NCI-H2081 (cell line): ENCODE measurements at places on chromosomes 4 and X.

DNA sequence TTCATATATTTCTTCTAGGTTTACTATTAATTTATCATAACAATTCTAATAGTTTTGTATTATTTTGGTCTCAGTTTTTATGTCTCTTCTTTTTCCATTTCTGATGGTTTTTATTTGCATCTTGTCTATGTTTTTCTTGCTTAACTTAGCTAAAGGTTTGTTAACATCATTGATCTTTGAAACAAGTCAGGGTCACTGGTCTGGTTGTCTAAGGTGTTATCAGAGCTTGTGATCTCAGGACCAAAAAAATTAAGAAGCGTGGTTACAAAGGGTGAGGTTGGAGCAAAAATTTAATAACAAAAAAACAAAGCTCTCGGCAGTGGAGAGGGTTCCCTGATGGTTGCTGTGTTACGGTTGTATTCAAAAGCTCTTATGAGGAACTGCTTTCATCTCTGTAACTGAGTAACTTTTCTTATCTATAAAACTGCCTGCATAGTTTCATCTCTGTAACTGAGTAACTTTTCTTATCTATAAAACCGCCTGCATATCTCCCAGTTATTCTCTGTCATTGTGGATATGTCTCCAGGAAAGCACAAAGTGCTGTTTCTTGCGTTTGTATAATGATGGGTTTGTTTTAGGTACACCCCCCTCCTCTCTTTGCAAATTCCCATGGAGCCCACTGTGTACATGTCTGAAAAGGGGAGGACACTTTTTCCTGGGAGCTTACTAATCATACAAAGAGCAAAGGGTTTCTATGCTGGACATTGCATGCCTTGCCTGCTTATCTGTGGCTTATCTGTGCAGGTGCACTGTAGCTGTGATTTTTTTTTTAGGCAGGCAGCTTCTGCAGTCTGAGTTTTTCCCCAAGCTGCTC is 62.4 kb upstream of the UGT2B15 start:
- no peak for DNase-seq

DNA sequence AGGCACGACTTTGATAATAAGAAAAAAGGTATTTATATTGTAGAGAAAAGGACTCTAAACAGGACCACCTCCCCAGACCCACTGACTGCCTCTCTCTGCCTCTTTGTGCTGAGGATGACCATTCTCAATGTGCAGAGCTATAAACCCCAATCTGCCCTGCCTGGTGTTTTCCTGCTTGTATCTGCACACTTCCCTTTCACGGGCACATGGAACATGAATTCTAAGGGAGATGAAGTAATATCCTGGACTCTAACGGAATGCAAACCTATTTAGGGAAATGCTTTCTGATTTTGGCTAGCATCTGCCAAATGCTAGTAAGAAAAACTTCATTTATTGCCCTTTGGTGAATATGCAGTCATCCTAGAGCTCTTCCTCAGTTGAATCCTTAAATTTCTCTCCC is 2.4 kb downstream of the DIPK2B start:
- DNase-seq = no peak

- DNase-seq = peak; percentile 74
Observed at GRCh38 chrX:18173494-18174180, 47.0 kb downstream of the BEND2 start.

DNA sequence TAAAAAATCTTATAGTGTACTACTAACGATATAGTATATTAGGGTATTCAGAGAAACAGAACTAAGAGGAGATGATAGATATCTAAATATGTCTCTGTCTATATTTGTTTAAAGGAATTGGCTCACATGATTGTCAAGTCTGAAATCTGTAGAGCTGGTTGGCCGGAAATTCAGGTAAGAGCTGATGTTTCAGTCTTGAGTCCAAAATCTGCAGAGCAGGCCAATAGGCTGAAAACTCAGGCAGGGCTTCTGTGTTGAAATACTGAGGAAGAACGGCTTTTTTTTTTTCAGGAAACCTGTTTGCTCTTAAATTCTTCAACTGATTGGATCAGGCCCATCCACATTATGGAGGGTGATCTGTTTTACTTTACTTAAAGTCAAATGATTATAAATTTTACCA is 31.7 kb downstream of the PGRMC2 start:
- no peak for DNase-seq

GRCh38 chr4:43763029-43763610 is 685.5 kb downstream of the KCTD8 start:
- DNase-seq = no peak

- DNase-seq = no peak
Observed at GRCh38 chr4:148203056-148203898, 238.9 kb downstream of the NR3C2 start.

GRCh38 chr4:173934933-173935620 is 348.4 kb downstream of the FBXO8 start:
- no peak for DNase-seq

DNA sequence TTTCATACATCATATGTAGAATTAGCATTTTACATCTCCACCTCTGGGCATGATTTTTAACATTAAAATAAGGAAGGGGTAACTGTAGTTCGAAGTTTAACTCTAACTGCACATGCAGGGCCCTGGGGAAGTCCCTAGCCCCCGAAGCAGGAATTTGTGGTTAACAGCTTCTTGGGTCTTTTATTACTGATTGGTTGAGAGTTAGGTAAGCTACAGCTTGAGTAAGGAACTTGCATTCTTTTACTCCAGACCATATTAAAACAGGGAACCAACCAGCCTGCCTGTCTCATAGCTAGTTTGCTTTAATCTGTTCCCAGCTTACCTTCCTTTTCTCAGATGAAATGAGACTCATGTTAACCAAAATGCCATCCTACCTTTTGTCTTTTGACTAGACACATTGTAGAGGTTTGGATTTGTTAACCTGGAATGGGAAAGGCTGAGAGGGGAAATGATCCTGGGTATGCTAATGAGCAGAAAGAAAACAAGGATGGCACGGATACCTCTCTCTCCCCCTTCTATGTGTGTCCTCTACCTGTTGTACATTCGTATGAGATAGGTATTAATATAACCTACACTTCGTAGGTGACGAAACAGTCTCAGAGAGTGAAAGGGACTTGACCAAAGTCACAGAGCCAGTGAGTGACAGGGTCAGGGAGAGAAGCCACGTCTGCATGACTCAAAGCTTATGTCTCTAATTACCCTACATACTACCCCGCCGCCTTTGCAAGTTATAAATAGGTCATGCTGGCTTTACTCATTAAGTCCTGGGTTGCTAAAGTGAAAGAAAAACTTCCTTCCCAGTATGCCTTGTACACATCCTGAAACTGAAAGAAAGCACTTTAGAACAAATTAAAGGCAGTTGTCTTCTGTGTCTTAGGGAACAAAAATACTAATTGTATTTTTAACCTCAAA is 119.5 kb upstream of the AFF2 start:
- no peak for DNase-seq

- no peak for DNase-seq
Observed at GRCh38 chr4:164312671-164313070, 441.3 kb upstream of the SMIM31 start.

DNA sequence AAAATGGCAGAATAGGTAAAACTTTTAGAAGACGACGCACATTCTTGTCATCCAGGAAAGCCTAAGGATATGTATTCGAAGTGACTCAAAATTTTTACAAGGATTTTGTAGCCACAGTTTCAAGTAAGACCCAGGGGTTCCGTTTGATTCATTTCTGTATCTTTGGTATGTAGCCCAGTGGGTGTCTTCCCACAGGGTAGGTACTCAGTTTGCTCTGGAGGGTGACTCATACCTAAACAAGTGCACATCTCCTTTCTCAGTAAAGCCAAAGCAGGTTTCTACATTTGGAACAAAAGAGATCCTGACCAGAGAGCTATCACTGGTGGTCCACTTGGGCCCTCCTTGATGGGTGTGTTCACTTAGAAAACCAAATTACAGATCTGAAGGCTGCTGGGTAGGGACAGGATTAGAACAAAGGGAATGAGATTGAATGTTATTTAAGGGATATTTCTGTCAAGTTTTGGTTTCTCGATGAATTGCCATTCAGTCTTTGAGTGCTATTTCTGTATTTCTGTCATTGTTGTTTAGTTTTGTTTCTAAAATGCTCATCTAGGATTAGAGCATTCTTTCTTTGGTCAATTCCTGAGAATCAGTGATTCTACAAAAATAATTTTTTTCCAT is 56.1 kb downstream of the PLS3 start:
- DNase-seq = no peak

GRCh38 chr4:119317990-119318389 is 3.9 kb downstream of the FABP2 start:
- DNase-seq = no peak

DNA sequence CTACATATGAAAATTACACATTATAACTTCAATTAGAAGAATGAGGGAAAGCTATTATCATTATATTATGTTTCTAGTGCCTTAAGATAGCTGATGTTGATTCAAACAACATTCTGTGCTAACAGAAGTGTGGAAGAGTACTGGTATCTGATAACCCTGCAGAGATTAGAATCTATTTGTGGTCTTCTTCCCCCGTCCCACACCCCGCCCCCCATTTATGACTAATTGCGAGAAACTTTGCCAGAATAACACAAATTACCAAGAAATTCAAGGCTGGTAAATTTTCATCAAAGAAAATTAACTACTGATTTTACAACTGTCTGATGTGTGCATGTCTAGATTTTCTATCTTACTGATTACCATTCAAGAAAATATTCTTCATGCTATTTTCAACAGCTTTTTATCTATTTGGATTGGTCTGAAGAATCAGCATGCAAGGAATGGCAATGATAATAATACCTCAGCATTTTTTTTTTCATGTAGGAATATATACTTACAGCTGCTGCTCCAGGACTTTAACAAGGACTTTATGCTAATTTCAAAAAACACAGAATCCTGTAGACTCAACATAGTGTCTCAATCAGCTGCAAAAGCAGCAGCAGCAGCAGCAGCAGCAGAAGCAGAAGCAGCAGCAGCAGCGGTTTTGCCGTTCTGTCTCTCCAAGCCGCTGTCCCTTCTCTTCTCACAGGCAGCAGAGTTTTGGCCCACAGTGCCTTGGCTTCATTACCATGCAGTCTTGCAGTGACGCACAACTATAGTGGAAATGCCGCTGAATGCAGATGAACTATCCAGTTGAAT is 126.7 kb downstream of the FRYL start:
- DNase-seq = no peak

DNA sequence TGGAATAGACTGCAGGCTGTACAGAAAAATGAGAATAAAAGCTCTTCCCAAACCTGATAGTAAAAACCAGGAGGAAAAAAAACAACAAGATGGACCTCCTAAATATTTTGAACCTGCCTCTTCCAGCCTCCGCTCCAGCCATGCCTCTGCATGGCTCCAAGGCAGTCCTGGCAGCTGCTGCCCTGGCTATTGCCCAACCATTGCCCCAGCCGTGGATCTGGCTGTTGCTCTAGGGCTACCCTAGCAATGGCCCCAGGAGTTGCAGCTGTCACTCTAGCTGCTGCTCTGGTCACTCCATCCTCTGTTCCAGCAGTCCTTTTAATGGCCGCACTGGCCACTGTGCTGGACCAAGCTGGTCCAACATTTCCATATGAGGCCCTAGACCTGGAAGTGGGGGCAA is 1756.0 kb downstream of the C4orf33 start:
- DNase-seq = no peak

DNA sequence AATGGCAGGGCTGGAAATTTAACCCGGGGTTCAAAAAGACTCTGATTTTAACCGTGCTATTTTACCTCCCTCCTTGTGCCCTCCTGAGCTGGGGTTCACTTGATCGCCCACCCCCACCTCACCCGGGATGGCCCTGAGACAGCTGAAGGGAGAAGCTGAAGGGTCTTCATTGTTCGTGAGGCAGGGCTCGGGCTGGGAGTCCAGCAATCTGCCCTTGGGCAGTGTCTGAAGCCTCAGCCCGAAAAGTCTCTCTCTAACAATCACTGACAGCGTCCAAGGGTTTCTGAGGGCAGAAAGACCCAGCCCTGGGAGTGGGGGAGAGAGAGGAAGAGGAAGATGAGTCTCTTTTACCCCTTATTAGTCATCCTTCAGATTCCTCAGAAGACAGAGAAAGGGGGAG is 39.4 kb upstream of the PHOX2B start:
- no peak for DNase-seq

DNA sequence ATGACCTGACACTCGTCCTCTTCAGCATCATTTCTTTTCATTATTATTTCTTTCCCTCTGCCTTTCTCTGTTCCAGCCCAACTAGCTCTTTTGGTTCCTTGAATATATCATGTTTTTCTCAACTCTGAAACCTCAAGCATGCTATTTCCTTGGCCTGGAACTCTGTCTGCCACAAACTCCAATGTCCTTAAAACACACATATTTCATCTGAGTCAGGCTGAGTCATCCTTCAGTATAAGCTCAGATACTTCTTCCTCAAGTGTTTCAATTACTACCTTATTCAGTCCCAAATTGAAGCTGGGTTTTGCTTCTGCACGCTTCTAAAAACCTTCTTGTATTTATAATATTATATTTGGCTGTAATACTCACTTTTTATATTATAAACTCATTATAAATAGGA is 424.2 kb downstream of the PDGFC start:
- DNase-seq = no peak

- DNase-seq = peak; percentile 62
Observed at GRCh38 chr4:17781300-17782287, at the start of gene FAM184B. TSS of gene FAM184B (minus strand) at chr4:17781621. CDS start at chr4:17781299, 322 bp downstream.

DNA sequence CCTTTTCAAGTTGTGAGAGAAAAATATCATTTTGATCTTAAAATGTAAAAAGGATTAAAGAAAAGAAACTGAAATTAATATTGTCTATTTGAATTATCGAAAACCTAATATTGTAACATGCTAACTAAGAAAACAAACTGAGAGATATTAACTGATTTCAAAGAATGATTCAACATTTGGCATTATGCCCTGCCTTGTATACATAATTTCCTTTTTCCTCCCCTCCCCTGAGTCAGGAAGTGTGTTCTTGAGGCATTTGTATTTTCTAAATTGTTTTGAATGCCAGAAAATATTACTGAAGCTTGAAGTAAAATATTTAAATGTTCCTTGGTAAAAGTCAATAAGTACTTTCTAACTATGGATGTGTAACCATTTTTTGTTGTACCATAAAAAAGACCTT is 49.4 kb downstream of the RPS6KA3 start:
- DNase-seq = peak; percentile 51

DNA sequence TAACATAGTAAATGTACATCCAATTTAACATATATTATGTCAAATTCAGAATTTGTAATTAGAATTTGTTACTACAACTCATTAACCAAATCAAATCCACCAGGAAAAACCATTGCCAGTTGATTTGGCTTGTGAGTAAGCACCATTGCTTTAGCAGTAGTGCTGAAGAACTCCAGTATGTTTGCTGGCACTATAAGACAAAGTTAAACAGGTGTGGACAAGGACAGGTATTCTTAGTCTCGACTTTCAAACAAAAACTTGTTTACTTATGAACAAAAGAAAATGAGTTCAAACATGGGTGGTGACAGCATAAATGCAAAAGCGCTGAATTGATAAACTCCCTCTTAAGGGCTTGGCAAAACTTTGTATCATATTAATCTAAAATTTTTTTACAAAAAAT is 1.3 kb upstream of the ADH7 start:
- no peak for DNase-seq
